ENCODE measurements at places on chromosomes 1 and 21. TPM values are rescaled to one million over a fixed set of nuclear protein-coding genes. Genes with fewer than 3 reads are reported as not detected.

FAM72B gene
- total RNA-seq = 0.27 TPM

MATN1 gene
- 2.7 TPM for total RNA-seq

PTPRC gene
- total RNA-seq = 281 TPM

C8A gene
- not detected for total RNA-seq

NBPF15 gene
- 35.8 TPM for total RNA-seq

ANGPTL7 gene
- total RNA-seq = not detected

RCAN3 gene
- 11.6 TPM for total RNA-seq

CIART gene
- total RNA-seq = 0.27 TPM

FUCA1 gene
- total RNA-seq = 18.9 TPM

ZNF683 gene
- 0.27 TPM for total RNA-seq

CFAP74 gene
- not detected for total RNA-seq

KLHDC9 gene
- 2.4 TPM for total RNA-seq

TMEM125 gene
- total RNA-seq = 8.3 TPM

PHGDH gene
- 48.7 TPM for total RNA-seq

MTF1 gene
- 3.0 TPM for total RNA-seq

MR1 gene
- 15.1 TPM for total RNA-seq

TSPAN2 gene
- 71.4 TPM for total RNA-seq

HSD11B1 gene
- not detected for total RNA-seq

HTR1D gene
- total RNA-seq = not detected

PDPN gene
- total RNA-seq = not detected

BCL2L15 gene
- total RNA-seq = under 0.01 TPM

ELK4 gene
- 11.6 TPM for total RNA-seq

TTC24 gene
- total RNA-seq = 15.3 TPM

ZNF648 gene
- total RNA-seq = under 0.01 TPM

All from hematopoietic multipotent progenitor cell (in vitro differentiated cells).